ENCODE measurements at places on chromosomes 6 and 20.

- no peak for DNase-seq
Observed at GRCh38 chr6:33546766-33547165, 33.3 kb downstream of the BAK1 start.

DNA sequence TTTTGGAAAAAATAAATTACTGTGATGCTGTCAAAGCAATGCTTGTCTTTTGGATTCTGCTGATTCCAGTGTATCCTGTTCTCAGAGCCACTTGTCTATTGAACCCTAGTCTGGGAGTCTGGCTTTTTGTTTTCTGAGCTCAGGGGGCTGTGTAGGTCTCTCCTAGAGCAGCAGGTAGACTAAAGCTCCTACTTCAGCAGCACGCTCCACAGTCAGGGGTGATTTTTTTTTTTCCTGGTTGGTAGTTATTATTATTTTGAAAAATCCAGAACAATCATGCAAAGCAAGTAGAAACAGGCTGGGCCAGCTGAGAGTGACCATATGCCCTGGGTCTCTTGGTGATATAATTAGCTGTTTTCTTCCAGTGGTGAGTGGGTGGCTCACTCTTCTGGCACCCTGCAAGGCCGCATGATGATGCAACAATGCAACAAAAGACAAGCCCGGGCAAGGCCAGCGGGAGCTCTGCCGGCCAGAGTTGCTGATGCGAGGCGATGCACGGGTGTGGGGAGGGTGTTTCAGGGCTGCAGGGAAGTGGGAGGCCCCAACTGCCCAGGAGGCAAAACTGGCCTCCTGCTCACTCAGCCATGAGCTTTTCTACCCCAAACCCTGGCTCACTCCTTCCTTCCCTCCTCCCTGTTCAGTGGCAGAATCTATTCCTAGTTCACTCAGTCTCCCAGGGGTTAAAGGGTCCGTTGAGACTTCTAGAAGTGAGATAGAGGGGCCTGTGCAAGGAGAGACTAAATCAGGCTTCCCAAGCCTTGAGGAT, 11.5 kb upstream of the CDKN1A start:
- DNase-seq = no peak

DNA sequence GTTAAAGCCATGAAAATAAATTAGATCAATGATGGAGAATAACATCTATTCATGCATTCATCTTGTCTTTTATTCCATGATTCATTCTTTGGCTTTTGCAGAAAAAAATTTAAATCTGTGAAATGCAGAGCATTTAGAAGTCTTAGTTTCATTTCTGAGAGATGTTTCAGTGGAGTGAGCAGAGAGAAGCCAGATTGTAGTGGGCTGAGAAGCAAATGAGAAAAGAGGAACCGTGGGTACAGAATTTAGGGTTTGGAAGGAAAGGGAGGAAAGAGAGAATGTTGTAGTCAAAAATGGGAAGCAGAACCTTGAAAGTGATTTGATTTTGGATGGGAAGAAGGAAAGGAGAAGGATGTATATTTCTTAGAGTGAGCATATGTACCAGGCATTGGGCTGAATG, 260.3 kb upstream of the MAN1A1 start:
- DNase-seq = no peak

- peak; percentile 84 for DNase-seq
Observed at GRCh38 chr20:62977613-62978560, 25.4 kb downstream of the SLC17A9 start.

DNA sequence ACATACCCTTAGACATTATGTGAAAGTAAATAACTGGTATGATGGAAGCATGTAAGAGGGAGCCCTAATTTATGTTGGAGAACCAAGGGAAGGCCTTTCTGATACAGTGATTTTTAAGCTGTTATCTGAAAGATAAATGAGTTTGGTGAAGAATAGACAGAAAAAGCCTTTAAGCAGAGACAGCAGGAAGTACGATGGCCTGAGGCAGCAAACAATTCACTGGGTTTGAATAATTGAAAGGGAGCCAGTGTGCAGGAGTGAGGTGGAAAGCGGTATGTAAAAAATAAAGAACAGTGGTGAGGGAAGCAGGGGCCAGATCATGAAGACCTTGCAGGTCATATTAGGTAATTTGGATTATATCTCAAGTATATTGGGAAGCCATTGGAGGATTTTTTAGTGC, 4.1 kb upstream of the RAB23 start:
- no peak for DNase-seq

- no peak for DNase-seq
Observed at GRCh38 chr6:75424618-75425548, 68.7 kb downstream of the FILIP1 start.

DNA sequence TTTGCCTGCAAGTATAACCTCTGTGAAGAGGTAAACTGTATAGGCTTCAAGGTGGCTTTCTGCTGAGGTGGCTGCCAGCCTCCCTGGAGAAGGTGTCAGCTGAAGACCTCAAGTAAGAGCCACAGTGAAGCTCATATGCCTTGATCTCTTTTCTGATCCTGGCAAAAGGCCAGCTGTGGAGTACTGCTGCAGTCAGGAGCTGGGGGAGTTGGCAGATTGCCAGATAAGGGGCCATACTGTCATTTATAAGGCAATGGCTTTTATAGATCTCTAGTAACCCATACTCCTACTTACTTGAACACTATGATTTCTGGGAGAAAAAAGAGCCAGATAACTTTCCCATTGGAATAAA, 8.8 kb upstream of the CEP85L start:
- peak; percentile 35 for DNase-seq

Data from activated naive CD4-positive, alpha-beta T cell treated with Interleukin-2 at 50 U/mL for 16 hours (primary cell).